Stimulated activated memory B cell treated with anti-CD40 and anti-IgM and Interleukin-4, amounts not matched to agents 10 μg/mL and 1 μg/mL and 100 μg/mL, for 72 hours (primary cell): ENCODE measurements at places on chromosomes 5 and 9.

DNA sequence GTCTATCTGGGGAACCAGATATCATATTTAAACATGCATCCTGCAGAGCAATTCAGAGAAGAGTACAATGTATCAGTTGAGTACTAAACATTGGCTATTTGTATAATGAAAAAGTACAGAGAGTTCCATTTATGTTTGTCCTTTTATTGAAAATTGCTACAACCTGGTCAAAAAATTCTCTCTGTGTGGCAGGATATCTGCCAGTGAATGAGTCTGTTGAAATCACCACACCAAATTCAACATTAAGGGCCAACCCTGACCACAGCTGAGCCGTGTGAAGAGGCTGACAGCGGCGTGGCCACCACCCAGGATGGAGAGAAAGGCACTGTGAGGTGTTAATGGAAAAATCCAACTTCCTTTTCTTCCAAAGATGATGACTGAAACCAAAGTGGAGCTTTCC is 422.7 kb upstream of the PIK3R1 start:
- no peak for ATAC-seq

- no peak for ATAC-seq
These were observed 163.9 kb downstream of the ARHGEF28 start for GRCh38 chr5:73789851-73790281.

DNA sequence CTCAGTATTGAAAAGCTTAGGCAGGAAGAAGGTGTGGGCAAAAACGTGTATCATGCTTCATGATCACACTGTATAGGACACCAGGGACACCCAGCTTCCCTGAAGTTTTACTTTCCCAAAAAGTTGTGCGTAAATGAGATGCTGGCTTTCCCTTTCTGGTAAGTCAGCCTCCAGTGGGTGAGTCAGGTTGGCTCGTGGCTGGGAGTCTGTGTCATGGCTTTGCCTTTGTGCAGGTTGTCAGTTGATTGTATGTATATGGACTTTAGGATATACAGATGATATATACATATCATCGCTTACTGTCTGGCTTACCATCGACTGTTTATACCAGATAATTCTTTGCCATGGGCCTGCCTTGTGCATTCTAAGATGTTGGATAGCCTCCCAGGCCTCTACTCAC is 34.2 kb downstream of the ADRB2 start:
- no peak for ATAC-seq

- ATAC-seq = no peak
These were observed 72.7 kb downstream of the ZFAND5 start for GRCh38 chr9:72292256-72292682.

GRCh38 chr5:141811287-141812155 is 66.7 kb downstream of the PCDH1 start:
- peak; percentile 26 for ATAC-seq

DNA sequence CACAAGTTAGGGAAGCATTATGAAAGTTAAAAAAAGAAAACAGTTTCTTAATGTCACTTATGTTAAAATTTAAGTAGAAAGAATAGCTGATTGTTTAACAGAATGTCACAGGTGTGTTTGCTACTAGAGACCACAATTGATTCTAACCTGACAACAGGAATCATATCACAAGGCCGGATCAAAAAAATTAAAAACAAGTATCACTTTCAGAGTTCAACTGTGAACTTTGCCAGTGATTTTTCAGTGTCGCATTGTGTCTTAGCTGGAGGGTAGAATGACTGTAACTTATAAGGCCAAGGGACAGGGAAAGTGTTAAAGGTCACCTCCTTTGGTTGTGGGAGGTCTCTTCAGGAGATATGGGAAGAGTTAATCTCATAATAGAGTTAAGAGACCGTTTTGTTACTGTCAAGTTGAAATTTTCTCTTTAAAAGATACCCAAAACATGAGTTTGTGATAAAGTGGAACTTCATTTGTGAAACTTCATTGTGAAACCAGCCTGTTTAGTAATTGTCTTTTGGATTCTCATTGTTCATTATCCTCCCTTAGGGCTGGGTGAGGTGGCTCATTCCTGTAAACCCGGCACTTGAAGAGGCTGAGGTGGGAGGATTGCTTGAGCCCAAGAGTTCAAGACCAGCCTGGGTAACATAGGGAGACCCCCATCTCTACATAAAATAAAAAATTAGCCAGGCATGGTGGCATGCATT is 40.9 kb downstream of the CPEB4 start:
- no peak for ATAC-seq
